GM12892 (cell line): ENCODE measurements at places on chromosomes 16 and 17.
A peak's percentile ranks its signal among the peaks of the same experiment; 100 is the strongest.

GRCh38 chr17:64662774-64663367 is 764 bp upstream of the SMURF2 start:
- DNase-seq = no peak

DNA sequence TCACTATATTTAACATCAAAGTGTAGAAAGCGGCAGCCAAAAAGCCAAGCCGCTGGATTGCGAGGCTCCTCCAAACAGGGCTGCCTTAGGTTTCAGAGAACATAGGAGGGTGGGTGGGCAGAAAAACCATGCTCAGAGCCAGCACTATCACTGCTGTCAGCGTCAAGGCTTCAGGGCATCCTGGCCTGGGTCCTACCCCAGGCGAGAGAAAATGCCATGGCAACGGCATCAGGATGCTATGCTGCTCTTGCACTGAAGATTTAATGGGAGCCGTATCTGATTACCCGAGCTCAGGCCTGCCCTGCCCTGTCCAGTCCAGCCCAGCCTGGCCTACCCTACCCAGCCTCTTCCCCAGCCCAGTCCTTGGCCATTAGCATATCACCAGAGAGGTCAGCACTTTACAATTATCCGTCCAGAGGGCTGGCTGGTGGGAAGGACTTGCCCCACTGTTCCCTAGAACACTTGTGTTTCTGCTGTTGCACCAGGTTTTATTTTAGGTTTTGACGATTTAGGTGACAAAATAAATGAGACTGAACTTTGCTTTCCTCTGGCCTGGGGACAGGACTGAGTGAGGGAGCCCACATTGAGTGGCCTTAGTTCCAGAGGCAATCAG is 61.1 kb downstream of the TOM1L2 start:
- no peak for DNase-seq

DNA sequence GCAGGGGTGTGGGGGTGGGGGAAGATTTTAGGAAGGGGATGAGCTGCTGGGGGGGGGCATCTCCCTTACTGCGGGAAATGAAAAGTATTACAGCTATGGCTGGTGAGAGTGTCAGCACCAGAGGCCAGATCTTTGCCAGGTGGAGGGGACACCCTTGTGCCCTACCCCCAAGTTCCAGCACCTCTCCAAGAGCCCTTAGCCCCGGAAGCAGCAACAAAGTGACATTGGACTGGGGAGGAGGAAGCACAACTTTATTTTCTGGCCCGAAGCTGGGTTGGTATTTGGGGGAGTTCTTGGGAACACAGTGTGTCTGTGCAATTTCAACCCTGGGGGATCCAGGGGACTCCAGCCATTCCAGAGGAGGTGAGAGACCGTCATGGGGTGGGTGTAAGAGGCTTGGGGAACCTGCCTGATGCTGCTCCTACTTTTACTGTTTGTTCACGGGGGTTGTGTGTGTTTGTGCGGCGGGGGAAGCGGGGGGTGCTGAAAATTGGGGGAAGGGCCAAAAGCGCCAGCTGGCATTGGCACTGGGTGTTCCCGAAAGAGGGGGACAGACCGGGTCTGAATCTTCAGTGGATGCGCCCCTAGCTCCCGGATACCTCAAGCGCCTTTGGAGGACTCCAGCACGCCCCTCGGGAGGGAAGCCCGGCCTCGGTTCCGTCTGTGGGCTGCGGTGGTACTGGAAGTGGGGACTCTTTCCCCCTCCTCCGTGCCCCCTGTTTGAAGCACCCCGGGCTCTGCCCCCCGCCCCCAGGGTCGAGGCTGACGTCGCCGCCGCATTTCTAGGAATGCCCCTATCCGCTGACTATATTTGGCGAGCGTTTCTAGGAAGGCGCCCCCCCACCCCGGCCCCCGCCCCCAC is 230.3 kb downstream of the MRTFB start:
- no peak for DNase-seq

DNA sequence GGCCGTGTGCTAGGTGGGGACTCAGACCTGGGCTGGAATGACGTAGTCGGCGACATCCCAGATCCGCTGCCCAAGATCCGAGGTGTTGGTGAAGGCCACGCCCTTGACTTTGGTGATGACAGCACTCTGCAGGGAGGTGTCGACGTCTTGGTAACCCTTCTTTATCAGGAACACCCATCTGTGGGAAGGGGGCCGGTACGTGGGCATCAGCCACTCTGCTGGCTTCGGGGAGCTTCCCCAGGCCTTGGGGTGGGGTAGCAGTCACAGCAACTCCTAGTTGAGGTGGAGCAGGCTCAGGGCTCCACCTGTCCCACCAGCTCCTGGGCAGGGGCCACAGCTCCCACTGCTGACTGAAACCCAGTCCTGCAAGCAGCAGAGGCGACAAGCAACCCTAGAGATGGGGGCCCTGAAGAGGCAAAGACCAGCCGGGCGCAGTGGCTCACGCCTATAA is 4.3 kb downstream of the P2RX5 start:
- no peak for DNase-seq

DNA sequence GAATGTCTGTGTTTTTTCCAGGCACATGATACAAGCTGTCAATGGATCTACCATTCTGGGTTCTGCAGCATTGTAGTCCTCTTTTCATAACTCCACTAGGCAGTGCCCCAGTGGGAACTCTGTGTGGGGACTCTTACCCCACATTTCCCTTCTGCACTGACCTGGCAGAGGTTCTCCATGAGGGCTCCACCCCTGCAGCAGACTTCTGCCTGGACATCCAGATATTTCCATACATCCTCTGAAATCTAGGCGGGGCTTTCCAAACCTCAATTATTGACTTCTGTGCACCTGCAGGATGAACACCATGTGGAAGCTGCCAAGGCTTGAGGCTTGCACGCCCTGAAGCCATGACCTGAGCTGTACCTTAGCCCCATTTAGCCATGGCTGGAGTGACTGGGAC is 56.0 kb downstream of the ACSM2A start:
- no peak for DNase-seq

DNA sequence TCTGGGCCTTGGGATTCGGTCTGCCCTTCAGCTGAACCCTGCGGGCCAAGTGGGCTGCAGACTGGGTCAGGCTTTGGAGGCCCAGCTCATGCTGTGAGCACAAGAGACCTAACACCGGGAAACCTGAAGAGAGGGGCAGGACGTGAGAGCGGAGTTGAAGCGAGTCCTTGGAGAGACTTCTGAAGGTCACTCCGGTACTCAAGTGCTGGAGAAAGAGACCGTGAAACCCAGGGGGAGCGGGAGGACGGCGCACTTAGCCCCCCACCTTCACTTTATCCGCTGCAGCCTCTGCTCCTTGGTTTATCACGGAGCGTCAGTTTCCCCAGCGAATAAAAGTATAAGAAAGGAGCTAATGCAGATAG is 361 bp downstream of the UQCRC2 start:
- DNase-seq = peak; percentile 33
